ENCODE measurements at places on chromosomes 2 and 18. TPM values are rescaled to one million over a fixed set of nuclear protein-coding genes. Genes with fewer than 3 reads are reported as not detected.

DNA sequence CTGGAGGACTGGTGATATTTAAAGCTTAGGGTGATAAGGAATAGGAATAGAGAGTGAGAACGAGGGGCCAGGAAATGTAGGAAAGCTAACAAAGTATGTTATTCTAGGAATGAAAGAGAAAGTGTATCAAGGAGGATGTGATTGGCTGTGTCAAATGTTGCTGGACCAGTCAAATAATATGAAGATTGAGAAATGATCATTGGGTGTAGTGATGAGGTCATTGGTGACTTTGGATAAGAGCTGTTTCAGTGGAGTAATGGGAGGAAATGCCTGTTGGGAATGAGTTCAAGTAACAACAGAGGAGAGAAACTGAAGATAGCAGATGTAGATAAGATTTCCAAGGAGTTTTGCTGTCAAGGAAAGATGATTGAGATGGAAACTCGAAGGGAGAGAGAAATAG, 74.4 kb downstream of the UBE2E3 start:
- no peaks in the 10 kb centered on the region for H3K36me3 ChIP-seq
- H3K4me3 ChIP-seq, result no peak overlapping the region
- no peak overlapping the region for H3K27ac ChIP-seq

DNA sequence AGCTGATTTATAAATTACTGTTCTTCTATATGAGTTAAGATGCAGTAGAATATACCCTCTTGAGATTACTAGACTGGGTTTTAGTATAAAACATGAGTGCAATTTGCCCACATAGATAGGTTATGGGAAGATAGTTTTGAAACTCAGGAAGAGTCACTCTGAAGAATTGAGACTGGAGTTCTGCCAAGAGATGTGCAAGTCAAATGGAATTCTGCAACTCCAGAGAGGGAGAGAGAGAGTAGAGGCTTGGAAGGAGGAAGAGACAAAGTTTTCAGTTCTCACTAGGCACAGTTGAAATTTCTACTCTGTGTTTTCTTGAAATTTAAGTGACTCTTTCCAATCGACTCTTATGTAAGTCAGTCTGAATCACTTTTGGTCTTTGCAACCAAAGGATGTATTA, 878.8 kb downstream of the TSN start:
- H3K4me1 ChIP-seq, result no peaks in the 10 kb centered on the region
- H3K4me3 ChIP-seq, result no peak overlapping the region
- DNase-seq, result no peak
- no peaks in the 10 kb centered on the region for H3K27me3 ChIP-seq
- no peaks in the 10 kb centered on the region for H3K36me3 ChIP-seq
- H3K27ac ChIP-seq, result no peak overlapping the region

GRCh38 chr2:190759749-190760213, 110.9 kb downstream of the NAB1 start:
- no peaks in the 10 kb centered on the region for H3K27me3 ChIP-seq
- peak overlapping the region; percentile 24 for H3K27ac ChIP-seq
- H3K36me3 ChIP-seq, result no peaks in the 10 kb centered on the region
- H3K4me3 ChIP-seq, result no peak overlapping the region

Gene PSMA8
- not detected for total RNA-seq

DNA sequence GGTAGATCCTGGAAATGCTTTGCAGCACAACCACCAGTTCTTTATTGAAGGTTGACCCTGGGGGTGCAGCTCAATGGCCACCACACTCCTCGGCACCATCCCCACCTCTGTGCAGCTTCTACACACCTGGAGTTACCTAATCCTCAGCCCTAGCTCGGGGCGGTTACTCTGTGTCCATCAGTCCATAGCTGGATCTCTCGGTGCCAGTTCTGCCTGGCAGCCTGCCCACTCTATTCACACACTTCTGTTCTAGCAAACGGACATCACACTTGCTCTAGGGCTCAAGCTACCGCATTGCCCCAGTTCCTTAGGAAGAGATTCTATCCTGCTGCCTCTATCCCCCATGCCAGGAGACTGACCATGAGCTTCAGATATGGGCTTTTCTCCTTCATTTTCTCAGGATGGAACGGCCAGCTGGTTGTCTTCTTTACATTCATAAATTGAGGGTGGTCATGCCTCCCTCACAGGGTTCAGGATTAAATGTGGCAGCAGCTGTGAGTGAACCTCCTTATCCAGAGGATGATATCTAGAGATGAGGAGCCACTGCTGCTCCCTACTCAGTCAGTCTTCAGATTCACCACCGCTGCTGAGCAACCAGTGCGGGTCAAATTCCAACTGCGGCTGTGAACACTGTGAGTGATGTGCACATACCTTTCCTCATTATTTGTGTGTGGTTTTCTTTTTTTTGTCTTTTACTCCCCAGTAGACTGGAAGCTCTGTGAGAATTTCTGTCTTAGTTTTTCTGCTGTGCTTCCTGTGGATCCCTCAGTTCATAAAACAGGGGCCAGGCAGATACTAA, 66.9 kb upstream of the TRIB2 start:
- DNase-seq, result no peak
- no peak overlapping the region for H3K27ac ChIP-seq
- H3K4me1 ChIP-seq, result no peaks in the 10 kb centered on the region
- H3K4me3 ChIP-seq, result no peak overlapping the region
- H3K36me3 ChIP-seq, result no peaks in the 10 kb centered on the region

DNA sequence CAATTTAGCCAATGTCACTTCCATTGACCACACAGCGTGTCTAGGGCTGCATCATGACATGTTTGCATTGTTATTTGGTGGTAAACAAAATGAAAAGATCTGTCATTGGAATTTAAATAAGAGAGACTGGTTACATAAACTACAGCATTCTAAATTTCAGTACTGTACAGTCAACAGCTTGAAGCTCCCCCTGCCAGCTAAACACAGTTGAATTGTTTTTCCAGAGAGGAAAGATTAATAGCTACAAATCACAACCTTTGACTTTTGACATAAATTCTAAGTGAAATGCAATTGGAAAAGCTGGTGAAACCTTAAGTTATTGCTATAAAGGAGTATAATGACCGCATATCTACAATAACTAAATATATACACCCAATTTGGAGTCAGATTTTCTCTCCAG, 1600.0 kb upstream of the ACVR2A start:
- no peak overlapping the region for H3K4me3 ChIP-seq
- no peak for DNase-seq
- no peaks in the 10 kb centered on the region for H3K27me3 ChIP-seq
- H3K4me1 ChIP-seq, result no peaks in the 10 kb centered on the region
- H3K36me3 ChIP-seq, result no peaks in the 10 kb centered on the region

Gene TEKT4
- not detected for total RNA-seq

Gene PPP1R1C
- total RNA-seq, result 17.8 TPM

- no peaks in the 10 kb centered on the region for H3K36me3 ChIP-seq
- no peak overlapping the region for H3K4me3 ChIP-seq
- no peaks in the 10 kb centered on the region for H3K4me1 ChIP-seq
- no peaks in the 10 kb centered on the region for H3K27me3 ChIP-seq
These were observed 5.4 kb upstream of the FAM124B start for GRCh38 chr2:224407241-224407701.

- no peaks in the 10 kb centered on the region for H3K4me1 ChIP-seq
- DNase-seq, result no peak
- no peaks in the 10 kb centered on the region for H3K36me3 ChIP-seq
- H3K27me3 ChIP-seq, result peaks cover 13% of the 10 kb centered on the region
These were observed 48.8 kb upstream of the LCLAT1 start for GRCh38 chr2:30398084-30398873.

Gene RSAD2
- not detected for total RNA-seq

DNA sequence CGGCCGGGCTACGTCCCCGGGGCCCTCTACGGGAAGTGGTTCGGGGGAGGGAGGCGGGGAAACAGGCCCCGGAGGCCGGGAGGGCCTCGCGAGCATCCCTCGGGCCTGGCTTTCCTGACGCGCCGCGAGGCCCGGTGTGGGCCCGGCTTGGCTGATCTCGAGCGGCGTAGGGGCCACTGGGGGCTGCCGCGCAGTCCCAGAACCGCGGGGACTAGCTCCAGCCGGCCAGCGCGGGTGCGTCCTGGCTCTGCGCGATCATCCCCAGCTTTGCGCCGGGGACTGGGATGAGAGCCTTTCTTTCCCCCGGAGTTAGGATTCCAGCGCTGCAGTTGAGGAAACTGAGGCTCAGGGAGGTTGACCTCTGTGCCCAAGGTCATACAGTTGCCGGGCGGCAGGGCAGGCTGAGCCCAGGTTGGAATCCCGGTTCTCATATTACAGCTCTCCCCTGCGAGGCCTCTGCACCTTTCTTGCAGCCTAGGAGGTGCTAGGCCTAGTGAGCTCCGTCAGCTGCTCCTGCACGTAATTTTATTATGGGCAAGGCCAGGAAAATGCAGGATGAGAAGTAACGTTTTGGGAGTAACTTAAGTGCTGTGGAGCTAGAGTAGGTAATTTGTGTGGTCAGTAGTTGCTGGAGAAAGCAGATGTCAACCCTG, 501 bp downstream of the LPIN1 start:
- H3K4me1 ChIP-seq, result peaks cover 60% of the 10 kb centered on the region
- peak overlapping the region; percentile 78 for H3K4me3 ChIP-seq
- no peak for DNase-seq
- no peaks in the 10 kb centered on the region for H3K36me3 ChIP-seq

DNA sequence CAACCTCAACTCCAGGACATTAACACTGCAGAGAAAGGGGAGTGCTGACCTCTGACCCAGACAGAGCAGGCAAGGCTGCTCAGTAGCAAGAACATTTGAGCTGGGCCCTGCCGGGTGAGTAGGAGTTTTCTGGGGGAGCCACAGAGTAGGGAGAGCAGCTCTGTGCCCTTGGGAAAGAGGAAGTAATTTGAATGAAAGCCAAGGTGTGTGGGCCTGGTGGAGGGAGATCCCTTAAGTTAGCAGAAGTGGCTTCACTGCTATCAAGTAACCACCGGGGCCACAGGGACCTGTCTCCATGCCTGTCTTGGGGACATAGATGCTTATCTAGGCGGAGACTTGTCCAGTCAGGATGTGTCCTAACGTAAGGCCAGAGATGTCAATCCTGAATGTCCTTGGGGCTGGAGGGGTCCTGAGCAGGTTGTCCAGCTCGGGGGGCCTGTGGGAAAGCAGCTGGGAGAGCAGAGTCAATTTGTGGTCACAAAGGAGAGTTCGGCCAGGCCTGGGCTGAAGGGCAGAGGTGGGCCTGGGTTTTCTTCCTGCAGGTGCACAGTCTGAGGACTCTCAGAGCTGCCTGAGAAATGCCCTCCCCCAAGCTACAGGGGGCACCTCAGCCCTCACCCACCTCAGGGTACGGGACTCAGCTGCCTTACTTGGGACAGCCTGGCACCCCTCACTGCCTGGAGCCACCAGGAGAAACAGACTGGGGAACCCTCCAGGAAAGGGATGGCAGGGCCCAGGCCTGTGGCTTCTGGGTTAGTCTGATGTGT, 15.0 kb upstream of the OTOF start:
- H3K4me1 ChIP-seq, result no peaks in the 10 kb centered on the region
- DNase-seq, result no peak
- no peak overlapping the region for H3K4me3 ChIP-seq
- no peaks in the 10 kb centered on the region for H3K36me3 ChIP-seq
- H3K27me3 ChIP-seq, result peaks cover 1% of the 10 kb centered on the region
